Stimulated activated CD4-positive, alpha-beta T cell treated with anti-CD3 and anti-CD28 coated beads, TNF-alpha, amount 100 ng/mL, for 4 hours (primary cell): ENCODE measurements at places on chromosomes 1 and 21.

DNA sequence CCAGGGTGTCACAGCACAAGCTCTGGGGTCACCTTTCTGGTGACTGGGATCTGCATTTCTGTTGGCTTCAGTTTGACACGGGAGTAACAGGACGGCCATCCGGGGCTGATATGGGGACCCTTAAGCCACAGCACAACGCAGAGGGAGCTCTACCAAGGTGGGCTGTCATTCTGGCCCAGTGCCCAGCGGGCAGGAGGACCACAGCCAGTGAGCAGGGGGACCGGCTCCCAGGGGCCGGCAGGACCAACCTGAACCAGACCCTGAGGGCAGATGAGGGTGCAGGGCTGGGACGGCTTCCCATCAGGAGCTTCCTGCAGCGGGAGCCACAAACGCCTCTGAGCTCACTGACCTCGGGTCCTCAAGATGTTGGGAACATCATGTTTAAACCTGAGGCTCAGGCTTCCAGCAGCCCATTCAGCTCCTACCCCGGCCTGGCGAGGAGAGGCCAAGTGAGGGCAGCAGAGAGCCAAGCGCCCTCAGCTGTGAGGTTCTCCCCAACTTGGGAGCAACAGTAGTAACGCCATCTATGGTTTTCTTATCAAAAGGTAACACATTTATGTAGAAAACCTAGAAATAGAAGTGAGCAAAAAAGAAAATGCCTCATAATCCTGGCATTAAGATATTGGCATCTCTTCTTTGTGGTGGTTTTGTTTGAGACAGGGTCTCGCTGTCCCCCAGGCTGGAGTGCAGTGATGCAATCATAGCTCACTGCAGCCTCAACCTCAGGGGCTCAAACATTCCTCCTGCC, 26.8 kb downstream of the TMEM201 start:
- no peak for DNase-seq

DNA sequence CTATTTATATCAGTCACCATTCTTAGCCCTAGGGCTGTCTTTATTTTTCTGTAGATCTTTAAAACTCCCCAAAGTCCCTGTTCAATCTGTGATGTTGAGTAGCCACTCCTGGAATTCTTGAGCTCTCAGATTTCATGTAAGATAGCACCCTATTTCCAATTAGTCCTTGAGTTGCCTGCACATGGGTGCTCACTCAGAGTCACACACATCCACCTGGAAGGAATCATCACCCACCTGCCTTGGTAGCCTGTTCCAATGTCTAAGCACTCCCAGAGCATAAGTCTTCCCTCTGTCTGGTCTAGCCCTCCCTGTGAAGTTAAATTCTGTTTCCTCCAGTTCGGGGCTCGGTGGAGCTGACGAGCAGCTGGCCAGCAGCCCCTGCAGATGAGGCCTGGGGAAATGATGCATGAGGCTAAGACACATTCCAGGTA, 14.7 kb upstream of the ATF3 start:
- no peak for DNase-seq

DNA sequence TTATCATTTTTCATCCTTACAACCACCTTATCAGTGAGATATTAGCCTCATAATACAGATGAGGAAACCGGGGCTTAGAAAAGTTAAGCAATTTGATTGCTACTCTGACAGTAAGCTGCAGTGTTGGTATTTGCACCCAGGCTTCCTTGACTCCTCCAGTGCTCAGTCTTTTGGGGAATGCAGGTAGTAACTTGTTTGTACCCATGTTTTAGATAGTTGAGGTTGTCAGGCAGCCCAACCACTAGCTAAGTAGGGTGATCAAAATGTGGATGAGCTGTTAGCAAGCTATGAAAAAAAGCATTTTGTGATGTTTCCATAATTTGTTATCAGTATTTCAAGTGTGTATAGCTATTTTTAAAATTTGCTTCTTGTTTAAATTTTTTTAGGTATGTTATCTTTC, 80.8 kb downstream of the SASS6 start:
- DNase-seq, result no peak

DNA sequence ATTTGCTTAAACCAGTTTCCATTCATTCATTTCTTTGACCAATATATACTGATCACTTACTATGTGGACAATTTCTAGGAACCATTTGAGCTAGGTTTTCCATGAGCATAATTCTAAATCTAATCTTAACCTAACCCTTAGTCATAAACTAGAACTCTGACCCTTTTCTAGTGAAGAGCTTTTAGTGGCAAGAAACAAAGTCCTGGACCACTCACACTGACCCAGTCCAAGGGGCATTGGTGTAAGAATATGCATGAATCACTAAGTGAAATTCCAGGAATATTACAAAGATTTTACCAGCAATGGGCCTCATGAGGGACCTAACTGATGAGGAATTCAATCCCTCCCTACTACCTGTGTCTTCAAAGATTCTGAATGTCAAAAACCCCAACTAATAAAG, 40.6 kb upstream of the SLC2A1 start:
- no peak for DNase-seq

GRCh38 chr1:31670593-31670964, 25.9 kb upstream of the PEF1 start:
- no peak for DNase-seq

DNA sequence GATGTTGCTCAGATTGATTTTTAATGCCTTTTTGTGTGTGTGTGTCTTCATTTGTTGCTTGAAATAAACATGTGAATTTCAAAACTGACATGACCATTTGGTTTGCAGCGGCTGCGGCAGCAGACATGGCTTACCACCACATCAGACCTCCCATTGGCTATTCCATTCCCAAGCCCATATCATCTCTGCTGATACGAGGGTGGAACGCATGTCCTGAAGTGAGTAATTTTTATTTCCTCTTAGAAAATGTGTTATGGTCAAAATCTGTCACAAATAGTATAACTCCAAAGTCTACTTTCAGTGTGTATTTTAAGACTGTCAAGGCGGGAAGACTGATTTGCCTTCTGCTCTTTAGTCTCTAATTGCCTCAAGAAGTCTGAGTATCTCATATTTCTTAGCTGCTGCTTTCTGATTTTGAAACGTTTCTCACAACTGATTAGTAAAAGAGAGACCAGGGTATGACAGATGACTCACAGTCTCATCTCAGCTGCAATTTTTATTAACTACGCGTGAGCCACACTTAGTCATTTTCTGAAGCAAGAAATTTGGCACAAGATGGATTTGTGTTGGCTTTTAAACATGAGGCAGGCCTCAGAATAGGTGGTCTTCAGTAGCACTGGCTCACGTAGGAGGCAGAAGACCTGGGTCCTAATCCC, 49.0 kb downstream of the LRRC53 start:
- no peak for DNase-seq

DNA sequence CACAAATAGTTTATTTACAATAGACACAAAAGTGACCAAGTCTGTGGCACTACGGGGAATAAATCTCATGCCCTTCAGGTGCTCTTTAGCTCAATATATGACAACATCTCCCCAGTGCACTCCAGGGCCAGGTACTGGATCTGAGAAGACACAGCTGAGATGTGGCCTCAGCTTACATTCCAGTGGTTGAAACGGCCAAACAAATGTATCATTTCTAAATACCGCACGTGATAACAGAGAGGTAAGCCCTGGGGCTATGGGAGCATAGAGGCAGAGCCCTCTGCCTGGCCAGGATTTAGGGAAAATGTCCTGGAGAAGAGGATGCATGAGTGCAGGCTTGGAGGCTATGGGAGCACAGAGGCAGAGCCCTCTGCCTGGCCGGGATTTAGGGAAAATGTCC, 630.5 kb downstream of the SMYD3 start:
- DNase-seq, result no peak
